Heart right ventricle (tissue), 16 donors: ENCODE measurements at places on chromosomes 12 and 14. TPM values are rescaled to one million over a fixed set of nuclear protein-coding genes. Genes with fewer than 3 reads are reported as not detected.
A peak's percentile ranks its signal among the peaks of the same experiment; 100 is the strongest.

DNA sequence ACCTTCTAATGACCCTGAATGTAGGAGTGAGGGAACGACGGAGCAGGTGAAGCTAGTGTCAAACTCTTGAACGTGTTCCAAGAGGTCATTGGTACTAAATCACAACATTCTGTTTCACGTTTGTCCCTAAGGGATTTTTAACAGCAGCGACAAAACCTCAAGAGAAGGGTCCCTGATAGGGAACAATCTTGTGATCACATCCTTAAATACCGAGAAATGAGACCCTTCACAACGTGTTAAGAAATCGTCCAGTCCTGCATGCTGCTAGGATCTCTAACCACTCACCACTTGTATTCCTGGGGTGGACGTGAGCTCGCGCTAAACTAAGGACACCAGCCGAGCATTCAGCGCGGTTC lies 134.1 kb upstream of the KRAS start:
- H3K4me3 ChIP-seq: peak overlapping the region; percentile 73
- H3K36me3 ChIP-seq: no peaks in the 10 kb centered on the region
- no peak for DNase-seq
- H3K27me3 ChIP-seq: no peaks in the 10 kb centered on the region
- peak overlapping the region; percentile 100 for H3K27ac ChIP-seq
- no peaks in the 10 kb centered on the region for H3K4me1 ChIP-seq

- H3K4me1 ChIP-seq: no peaks in the 10 kb centered on the region
- H3K27ac ChIP-seq: peak overlapping the region; percentile 95
- peaks cover 30% of the 10 kb centered on the region for H3K36me3 ChIP-seq
- peak overlapping the region; percentile 80 for H3K4me3 ChIP-seq
- H3K27me3 ChIP-seq: no peaks in the 10 kb centered on the region
Measured at GRCh38 chr12:102062419-102062806, 622 bp upstream of the WASHC3 start.

DNA sequence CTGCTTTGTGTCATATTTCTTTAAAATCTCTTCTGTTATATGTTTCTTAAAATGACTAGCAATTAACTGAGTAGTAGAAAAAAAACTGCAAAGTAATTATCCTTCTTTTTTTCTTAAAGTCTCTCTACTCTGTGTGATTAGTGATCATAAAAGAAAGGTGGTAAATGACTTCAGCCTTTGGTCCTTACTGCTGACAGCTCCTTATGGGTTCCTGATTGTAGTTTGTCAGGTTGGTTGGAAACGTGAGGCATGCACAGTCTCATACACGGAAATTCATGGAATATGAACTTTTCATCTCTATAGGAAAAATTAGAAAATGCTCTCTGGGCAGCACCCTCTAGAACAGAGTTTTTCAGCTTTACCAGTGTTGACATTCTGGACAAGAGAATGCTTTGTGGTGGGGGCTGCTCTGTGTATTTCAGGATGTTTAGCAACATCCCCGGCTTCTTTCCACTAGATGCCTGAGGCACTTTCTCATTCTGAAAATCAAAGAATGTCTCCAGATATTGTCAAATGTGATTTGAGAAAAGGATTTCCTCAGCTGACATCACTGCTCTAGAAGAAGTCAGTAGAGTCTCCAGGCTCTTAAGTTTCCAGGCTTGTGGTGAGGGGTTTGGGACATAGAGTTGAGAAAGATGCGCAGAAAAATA lies 121.0 kb downstream of the PIK3C2G start:
- no peaks in the 10 kb centered on the region for H3K27me3 ChIP-seq
- no peak for DNase-seq
- H3K4me3 ChIP-seq: no peak overlapping the region
- no peaks in the 10 kb centered on the region for H3K36me3 ChIP-seq
- H3K4me1 ChIP-seq: no peaks in the 10 kb centered on the region

DNA sequence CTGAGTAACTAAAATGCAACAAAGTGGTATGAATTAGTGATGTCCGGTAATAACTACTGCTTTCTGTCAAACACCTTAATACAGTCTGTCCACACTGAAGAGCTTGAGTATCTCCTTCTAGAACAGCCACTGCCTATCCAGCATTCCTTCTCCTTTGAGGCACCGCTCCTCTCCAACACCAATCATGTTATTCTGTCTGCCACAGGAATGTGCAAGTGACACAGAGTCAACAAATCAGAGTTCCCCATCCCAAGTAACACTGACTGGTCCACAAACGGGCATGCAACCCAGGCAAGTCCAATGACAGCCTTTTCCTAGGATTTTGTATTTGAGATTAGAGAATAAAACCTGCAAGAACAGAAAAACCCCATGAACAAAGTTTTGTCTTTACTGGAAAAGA lies 3.8 kb downstream of the GXYLT1 start:
- no peaks in the 10 kb centered on the region for H3K36me3 ChIP-seq
- no peaks in the 10 kb centered on the region for H3K27me3 ChIP-seq
- H3K4me1 ChIP-seq: peaks cover 30% of the 10 kb centered on the region
- no peak for DNase-seq
- H3K27ac ChIP-seq: no peak overlapping the region
- no peak overlapping the region for H3K4me3 ChIP-seq

DNA sequence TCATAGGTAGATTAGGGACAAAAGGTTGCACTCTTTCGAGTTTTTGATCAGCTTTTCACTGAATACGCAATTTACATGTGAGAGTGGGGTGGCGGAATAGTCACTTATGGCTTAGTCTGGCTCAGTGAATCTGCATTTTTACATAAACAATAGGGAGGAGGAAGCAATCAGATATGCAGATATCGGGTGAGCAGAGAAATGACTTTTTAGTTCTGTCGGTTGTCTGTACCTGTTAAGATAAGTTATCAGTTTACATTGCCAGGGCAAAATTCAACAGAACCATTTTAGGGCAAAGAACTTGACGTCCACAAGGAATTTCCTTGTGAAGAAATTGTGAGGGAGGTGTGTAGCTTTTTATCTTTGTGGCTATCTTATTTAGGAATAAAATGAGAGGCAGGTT lies 15.4 kb upstream of the EGLN3 start:
- H3K27ac ChIP-seq: no peak overlapping the region
- H3K4me3 ChIP-seq: no peak overlapping the region
- no peaks in the 10 kb centered on the region for H3K36me3 ChIP-seq
- no peaks in the 10 kb centered on the region for H3K4me1 ChIP-seq
- DNase-seq: no peak

DNA sequence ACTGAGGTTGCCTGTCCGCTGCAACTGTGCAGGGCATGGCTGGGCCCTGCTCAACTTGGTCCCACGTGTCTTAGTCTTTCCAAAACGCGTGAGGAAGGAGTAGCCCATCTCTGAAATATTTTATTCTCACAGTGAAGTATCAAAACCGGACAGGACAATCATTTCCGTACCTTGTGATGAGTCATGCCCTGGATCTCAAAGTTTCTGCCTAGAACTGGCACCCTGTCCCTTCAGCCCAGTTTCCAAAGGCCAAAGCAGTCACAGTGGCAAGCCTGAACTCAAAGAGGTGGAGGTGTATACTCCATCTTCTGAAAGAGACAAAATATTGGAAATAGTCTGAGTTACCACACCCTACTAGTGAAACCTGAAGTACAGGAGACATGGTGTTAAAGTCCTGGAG lies 28.5 kb upstream of the SRGAP1 start:
- no peak for DNase-seq
- no peaks in the 10 kb centered on the region for H3K36me3 ChIP-seq
- H3K27me3 ChIP-seq: no peaks in the 10 kb centered on the region
- H3K4me3 ChIP-seq: no peak overlapping the region
- H3K27ac ChIP-seq: no peak overlapping the region

DNA sequence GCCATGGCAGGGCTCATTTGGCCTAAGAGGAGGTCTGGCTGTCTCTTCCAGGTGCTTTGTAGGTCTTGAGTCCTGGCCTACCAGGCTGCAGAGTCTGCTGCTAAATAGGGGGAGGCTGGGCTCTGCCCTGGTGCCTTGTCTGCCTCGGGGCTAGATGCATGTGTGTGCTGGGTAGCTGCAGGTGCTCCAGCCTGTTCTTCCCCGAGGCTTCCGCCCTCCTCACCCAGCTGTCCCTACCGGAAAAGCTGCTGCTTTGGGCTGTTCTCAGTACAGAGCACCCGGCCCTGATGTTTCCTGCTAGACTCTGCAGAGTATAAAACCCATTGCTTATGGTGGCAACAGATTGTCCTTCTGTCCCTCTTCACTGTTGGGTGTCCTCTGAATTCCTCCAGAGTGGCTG lies 37.7 kb downstream of the RAB35 start:
- H3K4me1 ChIP-seq: peaks cover 9% of the 10 kb centered on the region
- no peak overlapping the region for H3K4me3 ChIP-seq
- DNase-seq: no peak
- H3K36me3 ChIP-seq: no peaks in the 10 kb centered on the region
- no peaks in the 10 kb centered on the region for H3K27me3 ChIP-seq

DNA sequence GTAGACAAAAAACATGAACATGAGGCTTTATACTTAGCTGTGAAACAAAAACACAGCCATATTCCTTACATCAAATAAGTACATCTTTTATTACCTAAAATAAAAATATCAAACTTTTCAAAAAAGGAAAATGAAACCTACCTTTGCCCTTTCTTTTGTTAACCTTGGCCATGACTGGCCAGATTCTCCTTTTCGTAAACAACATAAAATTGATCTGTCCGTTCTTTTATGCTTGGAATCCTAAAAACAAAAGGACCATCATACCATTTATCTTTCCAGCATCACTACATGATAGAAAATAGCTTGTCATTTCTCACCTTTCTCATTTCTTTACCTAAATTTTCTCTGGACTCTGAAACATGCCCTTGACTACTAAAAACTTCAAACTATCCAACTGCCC lies 16.5 kb downstream of the PTGES3 start:
- peaks cover 64% of the 10 kb centered on the region for H3K36me3 ChIP-seq
- peaks cover 14% of the 10 kb centered on the region for H3K4me1 ChIP-seq
- H3K4me3 ChIP-seq: no peak overlapping the region

Gene FGD4
- total RNA-seq: 26.4 TPM

Gene TUNAR
- total RNA-seq: not detected

Gene SIX1
- not detected for total RNA-seq

Gene ABCC9
- total RNA-seq: 104 TPM
